ENCODE measurements at places on chromosomes 12 and 14. TPM values are rescaled to one million over a fixed set of nuclear protein-coding genes. Genes with fewer than 3 reads are reported as not detected.

Gene TBX5
- not detected for total RNA-seq

Gene SLC17A8
- not detected for total RNA-seq

Gene RNU6-7
- not detected for total RNA-seq

GRCh38 chr14:64623554-64624165 lies 73.9 kb downstream of the PPP1R36 start:
- no peak for DNase-seq

- DNase-seq: no peak
Observed at GRCh38 chr14:104879201-104879982, 14.3 kb downstream of the CEP170B start.

DNA sequence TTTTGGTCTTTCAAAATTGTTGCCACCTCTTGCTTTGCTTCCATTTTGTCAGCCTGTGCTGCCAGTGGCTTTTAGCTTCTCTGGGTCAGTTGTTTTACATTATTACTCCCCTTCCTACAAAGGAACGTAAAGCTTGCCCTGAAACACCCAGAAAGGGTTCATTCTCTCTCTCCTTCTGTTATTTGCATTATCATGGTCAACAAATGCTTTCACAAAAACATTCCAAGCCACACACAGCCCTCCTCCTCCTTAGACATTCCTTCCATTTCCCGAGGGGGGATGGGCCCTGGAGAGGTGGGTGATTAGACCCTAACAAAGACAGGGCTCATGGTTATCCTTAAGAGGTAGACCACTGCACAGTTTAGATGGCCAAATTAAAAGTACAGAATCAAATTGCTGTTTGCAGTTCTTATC lies 60.4 kb upstream of the SINHCAF start:
- no peak for DNase-seq

- DNase-seq: no peak
Observed at GRCh38 chr12:32420356-32420755, 21.0 kb downstream of the FGD4 start.

DNA sequence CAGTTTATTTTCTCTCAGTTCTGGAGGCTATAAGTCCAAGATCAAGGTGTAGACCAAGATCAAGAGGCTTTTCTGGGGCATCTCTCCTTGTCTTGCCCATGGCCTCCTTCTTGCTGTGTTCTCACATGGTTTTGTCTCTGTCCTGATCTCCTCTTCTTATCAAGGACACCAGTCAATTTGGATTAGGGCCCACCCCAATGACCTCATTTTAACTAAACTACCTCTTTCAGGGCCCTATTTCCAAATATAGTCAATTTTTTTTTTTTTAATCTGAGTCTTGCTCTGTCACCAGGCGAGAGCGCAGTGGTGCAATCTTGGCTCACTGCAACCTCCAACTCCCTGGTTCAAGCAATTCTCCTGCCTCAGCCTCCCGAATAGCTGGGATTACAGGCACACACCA lies 50.8 kb downstream of the TSHR start:
- no peak for DNase-seq

DNA sequence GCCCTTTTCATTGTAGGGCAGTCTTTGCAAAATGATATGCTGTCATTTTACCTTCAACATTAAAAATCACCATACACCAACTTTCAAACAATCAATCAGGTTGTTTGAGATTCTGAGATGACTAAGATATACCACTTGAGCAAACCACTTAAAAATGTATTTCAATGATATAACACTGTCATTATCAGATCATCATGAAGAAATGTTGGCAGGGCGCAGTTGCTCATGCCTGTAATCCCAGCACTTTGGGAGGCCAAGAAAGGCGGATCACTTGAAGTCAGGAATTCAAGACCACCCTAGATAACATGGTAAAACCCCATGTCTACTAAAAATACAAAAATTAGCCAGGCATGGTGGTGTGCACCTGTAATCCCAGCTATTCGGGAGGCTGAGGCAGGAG lies 13.0 kb upstream of the RHOJ start:
- DNase-seq: no peak

DNA sequence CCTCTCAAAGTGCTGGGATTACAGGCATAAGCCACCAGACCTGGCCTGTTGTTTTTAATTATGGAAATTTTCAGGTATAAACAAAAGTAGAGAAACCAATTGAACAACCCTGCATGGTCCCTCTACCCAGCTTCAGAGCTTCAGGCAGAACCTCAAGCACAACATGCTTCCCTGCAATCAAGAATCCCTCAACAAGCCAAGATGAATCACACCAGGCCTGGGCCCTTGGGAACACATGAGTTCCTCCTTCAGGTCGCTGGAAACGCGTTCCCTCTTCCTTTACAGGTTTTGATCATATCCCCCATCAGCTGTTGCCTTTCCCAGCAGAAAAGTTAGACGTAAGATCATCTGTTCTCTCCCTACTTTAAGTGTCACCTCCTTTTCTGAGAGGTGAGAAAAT lies 20.5 kb upstream of the CORO1C start:
- DNase-seq: no peak

Measured in activated CD4-positive, alpha-beta T cell treated with anti-CD3 and anti-CD28 coated beads, Interleukin-2, amount 10 ng/mL, durations not matched to agents 24 days and 14 days (primary cell).